ENCODE measurements at places on chromosomes 11 and 22. TPM values are rescaled to one million over a fixed set of nuclear protein-coding genes. Genes with fewer than 3 reads are reported as not detected.

The NEFH gene
- 5.9 TPM for total RNA-seq

The OR5B21 gene
- total RNA-seq: 0.25 TPM

The OR52I2 gene
- total RNA-seq: not detected

DNA sequence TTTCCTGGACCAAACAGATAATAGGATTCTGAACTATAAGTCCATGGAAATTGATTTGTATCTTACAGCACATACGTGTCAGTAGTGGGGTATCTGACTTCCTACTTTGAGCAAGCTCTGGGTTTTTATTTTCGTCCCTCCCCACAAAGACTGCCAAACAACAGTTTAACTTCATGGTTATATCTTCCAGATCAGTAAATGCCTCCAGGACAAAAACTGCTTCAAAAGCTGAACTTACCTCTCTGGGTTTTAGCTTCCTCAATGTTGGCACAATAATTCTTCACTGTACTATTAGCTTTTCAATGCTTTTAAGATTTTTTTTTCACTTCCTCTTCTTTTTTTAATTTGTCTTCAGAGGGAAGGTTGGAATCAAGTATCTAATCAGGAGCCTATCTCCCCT lies 4.2 kb upstream of the DPF2 start:
- H3K27me3 ChIP-seq: no peaks in the 10 kb centered on the region
- no peak overlapping the region for H3K27ac ChIP-seq
- H3K4me3 ChIP-seq: no peak overlapping the region
- no peaks in the 10 kb centered on the region for H3K36me3 ChIP-seq
- no peaks in the 10 kb centered on the region for H3K4me1 ChIP-seq

DNA sequence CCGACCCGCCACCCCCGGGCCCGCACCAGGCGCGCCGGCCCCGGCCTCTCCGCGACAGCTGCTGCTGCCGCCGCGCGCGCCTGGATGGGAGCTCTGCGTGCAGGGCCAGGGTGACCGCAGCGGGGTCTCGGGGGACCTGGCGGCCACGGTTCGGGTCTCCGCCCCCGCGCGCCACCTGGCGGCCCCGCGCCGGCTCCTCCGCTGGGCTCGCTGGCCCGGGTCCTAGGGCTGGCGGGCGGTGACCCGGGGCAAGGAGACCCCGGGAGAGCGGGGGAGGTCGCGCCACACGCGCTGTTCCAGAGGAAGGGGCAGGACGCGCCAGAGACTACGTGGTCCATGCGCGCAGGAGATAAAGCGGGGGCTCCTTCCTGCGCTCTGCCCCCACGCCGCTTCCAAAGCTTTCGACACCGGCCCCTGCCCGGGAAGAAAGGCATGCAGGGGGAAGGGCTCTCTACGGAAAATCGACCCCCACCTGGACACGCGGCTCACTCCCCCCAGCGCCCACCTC lies 562 bp downstream of the SHANK2 start:
- DNase-seq: no peak
- no peak overlapping the region for H3K27ac ChIP-seq
- peak overlapping the region; percentile 12 for H3K4me3 ChIP-seq

GRCh38 chr11:19683141-19683805 lies 29.4 kb upstream of the NAV2 start:
- no peak for DNase-seq
- H3K36me3 ChIP-seq: no peaks in the 10 kb centered on the region
- H3K4me3 ChIP-seq: no peak overlapping the region
- H3K27me3 ChIP-seq: no peaks in the 10 kb centered on the region
- no peak overlapping the region for H3K27ac ChIP-seq
